ENCODE measurements at places on chromosomes 4 and X.

DNA sequence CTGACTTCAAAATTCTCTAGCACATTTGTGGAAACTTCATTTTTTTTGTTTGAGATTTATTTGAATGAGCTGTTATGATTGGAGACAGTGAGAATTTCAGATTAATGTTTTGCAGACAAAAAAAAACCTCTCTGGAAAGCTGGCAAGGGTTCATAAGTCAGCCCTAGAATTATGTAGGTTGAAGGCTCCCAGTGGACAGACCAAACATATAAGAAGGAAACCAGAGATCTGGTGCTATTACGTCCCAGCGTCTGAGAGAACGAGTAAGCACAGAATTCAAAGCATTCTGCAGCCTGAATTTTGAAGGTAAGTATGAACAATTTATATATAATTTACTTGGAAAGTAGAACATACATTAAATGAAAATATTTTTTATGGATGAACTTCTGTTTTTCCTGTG, at the start of gene AGTR2:
Gene AGTR2, plus strand, starts transcription at position 234 of the 400 bp plus-strand sequence. CDS start 1,537 bp downstream, outside the sequence.
- no peak for DNase-seq

DNA sequence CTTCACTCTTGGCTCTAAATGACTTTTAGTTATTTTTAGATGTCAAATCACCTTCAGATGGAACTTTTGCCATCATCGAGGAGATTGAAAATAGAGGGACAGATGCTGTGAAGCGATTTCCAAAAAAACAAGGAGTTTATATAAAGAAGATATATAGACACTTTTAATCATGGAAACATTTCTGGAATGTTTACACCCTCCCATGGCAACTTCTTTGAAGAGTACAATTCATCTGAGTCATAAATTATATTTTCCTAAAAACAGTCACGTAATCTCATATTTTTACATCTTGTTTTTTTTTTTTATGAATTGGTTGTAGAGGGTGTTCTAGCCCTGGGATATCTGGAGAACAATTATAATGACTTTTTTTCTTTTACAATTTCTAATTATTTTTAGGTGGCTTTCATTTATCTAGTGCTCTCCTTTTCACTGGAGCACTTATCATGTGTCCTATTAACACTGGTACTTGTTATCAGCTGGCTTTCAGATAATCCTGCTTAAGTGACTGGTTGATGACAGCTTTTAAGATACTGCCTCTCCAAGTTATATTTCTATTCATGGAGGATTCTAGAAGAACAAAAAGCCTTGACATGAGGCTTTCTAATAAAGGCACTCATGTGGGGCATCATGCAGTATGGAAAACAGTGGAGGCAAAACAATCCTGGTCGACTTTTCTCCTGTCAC, 24.9 kb downstream of the PCDH7 start:
- DNase-seq = no peak

DNA sequence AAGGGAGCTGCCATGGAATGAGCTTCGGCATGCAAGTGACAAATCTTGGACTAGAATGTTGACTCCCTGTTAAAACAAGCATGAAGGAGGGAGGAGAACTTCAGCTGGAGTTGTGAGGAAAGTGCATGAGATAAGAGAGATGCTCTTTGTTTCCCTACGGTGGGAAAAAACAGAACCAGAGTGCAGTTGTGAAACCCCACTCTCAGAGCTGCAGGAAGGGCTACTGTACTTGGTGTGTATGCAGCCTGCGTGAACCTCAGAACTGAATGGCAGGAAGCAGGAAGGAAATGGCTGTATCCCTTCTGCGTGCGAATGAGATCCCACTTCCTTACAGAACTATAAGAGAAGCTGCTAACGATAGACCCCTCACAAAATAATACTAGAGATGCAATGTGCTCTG, 57.2 kb downstream of the EGF start:
- DNase-seq = no peak

DNA sequence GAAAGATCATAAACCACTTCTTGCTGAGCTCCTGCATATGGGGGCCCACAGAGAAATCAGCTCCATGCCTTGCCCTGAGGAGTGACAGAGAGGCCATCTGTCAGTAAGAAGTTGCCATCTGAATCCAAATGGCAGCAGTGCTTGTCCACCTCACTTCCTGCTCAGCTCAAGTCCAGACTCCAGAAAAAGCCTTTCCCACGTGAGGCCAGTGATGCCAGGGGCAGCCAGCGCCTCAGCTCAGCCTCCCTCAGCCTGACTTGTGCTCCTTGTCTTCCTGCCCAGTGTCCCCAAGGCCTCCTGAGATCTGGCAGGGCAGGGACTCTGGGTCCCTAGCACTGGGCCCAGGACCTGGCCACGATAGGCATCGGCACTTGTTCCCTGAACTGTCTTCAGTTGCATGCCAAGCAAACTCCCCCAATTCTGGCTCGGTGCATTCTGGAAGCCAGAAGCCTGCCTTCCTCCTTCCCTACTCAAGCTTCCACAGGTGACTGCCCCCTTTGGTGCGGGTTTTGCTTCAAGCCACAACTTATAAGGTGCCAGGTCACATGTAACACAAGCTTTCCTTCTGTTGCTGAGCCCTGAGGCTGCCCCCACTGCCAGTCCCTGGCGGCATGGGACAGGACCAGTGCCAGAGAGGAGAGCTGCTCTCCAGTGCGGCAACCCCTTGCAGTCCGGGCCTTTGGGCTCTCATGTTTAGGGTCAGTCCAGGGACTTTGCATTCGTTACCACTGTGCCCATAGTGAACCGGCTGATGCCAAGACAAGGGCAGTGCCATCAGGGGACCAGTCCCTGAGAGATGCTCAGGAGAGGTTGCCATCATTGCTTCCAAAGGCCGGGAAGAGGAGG, 2.2 kb downstream of the ZNF185 start:
- no peak for DNase-seq

- DNase-seq = no peak
Observed at GRCh38 chrX:53155512-53156206, 61.7 kb downstream of the KANTR start.

- no peak for DNase-seq
Observed at GRCh38 chr4:163269166-163269565, 63.2 kb downstream of the NPY1R start.

GRCh38 chr4:142307857-142308256, 538.2 kb downstream of the INPP4B start:
- no peak for DNase-seq

DNA sequence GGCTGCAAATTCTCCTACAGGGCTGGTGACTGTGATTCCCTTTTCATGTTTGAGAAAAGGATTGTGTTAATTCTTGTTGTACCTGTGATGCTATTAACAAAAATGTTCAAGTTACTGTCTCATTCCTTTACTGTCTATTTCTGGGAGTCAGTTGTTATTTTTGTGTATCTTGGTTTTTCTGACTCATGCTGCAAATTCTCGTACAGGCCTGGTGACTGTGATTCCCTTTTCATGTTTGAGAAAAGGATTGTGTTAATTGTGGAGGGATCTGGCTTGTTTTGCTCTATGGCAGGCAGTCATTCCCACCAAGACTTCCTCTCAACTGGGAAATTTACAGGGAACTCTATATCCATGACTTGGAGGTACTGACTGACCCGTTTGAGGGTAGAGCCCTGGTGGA, 693.4 kb upstream of the INTU start:
- no peak for DNase-seq
